ENCODE measurements at places on chromosomes 1 and 21.

DNA sequence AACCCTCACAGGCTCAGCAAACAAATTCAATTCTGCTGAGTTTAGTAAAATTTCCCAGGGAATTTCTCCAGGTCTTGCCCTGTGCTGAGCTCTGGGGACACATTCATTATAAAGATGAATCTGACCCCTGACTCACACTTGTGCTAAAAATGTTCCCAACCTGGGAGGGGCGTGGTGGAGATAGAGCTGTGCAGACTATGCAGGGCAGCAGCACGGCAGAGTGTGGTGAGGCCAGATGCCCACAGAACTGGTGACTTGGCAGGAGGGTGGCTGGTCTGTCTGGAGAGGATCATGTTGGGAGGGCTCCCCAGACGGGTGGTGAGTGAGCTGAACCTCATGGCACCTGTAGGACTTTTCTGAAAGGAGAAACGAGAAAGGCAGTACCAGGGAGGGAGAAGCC, 31.6 kb downstream of the FAAH start:
- DNase-seq, result no peak

GRCh38 chr1:147849098-147849895, 53.3 kb upstream of the GJA8 start:
- DNase-seq, result no peak

- DNase-seq, result no peak
These were observed 406.1 kb downstream of the PRDM2 start for GRCh38 chr1:14106126-14106525.

DNA sequence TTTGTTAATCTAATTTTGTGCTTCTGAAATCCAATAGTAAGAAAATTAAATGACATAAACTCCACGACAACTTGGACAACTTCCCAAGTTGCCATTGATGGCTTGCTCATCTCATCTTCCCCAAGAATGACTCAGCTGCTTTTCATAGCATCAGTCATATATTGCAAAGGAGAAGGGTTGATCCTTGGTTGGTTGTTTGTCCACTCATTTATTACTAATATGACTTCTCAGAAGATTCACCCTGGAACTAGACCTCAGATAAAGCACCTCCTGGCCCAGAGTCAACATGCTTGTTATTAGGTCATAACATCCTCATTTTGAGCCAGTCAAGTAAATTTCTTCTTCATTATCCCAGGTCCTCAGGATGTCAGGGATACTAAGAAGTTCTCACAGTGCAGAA, 2.3 kb upstream of the LCE3D start:
- no peak for DNase-seq

DNA sequence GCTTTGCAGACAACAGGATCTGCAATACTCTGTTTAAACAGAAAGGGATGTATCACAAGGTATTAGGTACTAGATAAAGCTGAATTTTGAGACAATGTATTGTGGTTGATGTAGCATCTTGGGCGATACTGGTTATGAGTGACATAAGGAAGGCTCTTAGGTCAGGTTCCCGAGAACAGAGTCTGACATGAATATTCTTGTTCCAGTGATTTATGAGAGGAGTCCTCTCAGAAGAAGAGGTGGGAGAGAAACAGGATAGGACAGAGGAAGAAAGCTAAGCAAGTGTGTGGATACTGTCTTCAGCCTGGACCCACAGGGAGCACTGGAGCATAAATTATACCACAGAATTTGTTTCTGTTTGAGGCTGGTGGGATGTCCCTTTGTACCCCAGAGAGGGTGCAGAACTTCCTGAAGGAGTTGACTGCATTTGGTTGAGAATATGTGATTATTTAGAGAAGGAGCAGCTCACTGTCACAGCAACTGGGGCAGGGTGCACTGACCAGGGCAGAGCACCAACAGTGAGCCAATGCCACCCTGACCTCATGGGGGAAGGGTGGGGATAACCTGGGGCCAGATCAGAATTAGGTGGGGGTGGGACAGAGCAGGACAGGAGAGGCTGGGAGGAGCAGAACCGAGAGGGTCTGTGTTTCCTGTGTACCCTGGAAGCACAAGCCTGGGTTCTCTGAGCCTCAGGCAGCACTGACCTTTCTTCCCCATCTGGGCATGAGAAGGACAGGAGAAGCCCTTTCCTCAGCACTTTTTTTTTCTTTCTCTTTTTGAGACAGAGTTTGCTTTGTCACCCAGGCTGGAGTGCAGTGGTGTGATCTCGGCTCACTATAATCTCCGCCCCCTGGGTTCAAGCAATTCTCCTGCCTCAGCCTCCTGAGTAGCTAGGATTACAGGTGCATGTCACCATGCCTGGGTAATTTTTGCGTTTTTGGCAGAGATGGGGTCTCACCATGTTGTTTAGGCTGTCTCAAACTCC, 36.3 kb upstream of the SLC6A9 start:
- DNase-seq, result no peak

DNA sequence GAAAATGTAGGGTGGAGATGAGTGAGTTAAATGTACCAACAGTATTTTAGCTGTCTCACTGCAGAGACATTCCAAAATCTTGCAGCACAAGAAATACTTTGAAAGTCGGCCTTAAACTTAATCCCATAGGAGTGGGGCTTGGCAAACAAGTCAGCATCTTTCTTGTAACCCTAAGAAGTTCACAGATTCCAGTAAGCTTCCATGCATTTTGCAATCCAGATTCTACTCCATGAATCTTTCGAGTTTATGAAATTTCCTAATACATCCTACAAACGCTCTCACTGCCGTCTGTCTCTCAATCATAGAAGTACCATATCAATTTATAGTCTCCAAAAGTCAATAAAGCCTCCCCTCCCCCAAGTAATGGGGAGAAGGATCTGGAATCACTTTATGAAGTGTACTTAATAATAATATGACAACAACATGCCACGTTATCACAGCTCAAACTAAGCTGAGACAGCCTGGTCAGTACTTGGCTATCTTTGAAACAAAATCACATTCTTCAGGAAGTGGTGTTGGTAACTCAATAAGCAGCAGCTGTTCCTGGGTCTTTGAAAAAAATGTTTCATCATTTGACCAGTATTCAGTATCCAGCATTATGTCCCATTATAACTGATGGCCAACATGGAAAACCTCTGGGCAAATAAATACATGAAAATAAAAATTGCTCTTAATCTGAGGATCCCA, 317.4 kb upstream of the RUNX1 start:
- DNase-seq, result no peak

GRCh38 chr1:109361649-109362048, 36.1 kb downstream of the SORT1 start:
- DNase-seq, result no peak

DNA sequence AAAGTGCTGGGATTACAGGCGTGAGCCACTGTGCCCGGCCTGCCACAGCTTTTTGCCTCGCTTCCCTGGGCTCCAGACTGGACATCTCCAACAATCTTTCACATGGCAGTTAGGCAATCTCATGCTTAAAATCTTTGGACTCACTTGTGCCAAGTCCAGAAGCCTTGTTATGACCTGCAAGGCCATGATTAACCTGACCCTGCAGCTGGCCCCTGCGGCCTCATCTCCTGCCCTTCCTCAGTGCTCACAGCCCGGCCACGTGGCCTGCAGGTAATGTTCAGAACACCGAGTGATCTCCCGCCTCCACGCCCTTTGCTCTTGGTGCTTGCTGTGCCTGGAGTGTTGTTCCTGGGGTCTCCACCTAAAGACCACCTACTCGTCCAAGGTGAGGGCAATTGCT, 24.9 kb downstream of the FAAH start:
- no peak for DNase-seq

DNA sequence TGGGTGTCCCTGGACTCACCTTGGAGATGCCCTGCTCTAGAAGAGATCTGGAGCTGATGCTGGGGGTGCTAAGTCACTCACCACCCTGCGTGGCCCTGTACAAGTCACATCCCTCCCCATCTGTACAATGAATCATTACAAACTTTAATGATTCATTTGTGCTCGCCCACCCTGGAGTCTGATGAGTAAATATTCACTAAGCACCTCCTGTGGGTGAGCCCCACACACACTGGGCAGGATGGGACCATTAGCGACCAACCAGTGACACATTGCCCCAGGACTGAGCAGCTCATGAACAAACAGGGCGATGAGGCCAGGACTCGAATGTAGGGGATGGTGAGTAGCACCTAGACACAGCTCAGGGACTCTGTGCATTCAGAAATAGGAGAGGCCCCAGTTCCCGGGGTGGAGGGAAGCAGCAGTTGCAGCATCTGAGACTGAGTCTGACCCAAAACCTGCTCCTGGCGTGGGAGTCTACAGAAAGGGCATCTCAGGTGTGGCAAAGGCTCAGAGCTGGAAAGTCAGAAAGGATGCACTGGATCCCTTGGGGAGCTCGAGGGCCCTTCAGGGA, 18.1 kb upstream of the PDZK1IP1 start:
- no peak for DNase-seq

DNA sequence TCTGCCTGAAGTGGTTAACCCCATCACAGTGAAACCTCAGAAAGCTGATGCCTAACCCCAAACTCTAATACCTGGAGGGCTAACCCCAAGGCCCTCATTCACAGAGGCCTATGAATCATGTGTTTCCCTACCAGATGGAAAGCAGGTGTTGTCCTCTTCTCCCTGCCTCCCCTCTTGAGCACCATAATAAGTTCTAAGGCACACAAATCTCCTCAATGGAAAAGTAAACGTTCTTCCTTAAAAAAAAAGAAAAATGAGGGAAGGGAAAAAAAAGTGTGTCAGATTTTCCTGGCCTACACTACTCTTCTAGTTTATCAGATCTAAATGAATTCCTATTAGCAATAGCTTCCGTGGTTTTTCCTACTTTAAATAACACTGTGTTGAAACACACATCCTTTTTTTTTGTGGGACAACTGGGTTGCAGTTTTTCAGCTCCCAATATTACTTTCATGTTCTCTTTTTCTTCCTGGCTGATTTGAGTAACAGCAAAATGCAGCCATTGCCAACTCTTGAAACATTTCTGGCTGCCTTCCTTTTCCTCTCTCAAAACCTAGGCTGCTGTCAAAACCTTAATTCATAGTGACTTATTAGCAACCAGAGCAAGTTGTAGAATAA, 43.2 kb downstream of the SLC44A3 start:
- no peak for DNase-seq

GRCh38 chr1:174344162-174344561, 103.6 kb upstream of the GPR52 start:
- no peak for DNase-seq

DNA sequence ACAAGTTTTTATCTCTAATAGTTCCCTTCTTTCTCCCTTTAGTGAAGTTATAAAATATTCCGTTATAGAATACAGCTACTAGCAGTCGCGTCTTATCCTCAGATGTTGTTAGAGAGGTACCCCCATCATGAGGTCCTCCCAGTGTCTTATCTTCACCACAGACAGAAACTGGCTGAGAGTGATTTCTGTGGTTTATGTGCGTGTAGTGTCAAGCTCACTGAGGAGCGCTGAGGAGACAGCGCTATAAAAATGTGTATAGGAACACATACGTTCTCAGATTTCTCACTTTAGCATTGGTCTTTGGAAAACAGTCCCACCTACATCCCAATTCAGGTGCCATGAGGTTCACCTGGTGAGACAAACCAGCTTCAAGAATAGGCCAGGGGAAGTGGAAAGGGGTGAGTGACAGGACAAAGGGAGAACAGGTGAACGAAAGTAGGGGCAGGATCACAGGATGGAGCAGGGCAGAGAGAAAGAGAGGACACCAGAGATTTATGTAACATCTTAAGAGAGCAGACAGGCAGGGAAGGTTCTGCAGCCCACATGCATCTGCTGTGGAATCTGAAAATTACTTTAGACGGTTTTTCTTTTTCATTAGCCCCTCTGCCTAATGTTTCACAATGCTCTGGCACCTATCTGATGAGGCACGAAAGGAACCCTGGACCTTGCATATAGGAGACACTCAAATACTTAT, 2.7 kb upstream of the PLEKHO1 start:
- no peak for DNase-seq

GRCh38 chr21:32499249-32500055, 85.9 kb downstream of the TCP10L start:
- DNase-seq, result no peak

DNA sequence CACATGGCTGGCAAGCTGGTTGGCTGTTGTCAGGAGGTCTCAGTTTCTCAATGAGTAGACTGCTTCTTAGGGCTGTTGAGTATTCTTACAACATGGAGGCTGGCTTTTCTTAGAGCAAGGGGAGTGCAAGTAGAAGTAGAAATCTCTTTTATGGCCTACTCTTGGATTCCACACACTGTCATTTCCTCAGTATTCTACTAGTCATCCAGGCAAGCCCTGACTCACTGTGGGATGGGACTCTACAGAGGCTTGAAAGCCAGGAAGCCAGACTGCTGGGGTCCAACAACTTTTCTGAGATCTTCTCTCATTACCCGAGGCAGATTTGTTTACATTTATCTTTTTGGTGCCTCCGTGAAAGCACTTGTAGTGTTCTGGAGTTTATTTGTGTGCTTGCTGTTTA, 196.2 kb upstream of the APP start:
- DNase-seq, result no peak

GRCh38 chr1:233586301-233586700, 27.6 kb upstream of the KCNK1 start:
- no peak for DNase-seq

DNA sequence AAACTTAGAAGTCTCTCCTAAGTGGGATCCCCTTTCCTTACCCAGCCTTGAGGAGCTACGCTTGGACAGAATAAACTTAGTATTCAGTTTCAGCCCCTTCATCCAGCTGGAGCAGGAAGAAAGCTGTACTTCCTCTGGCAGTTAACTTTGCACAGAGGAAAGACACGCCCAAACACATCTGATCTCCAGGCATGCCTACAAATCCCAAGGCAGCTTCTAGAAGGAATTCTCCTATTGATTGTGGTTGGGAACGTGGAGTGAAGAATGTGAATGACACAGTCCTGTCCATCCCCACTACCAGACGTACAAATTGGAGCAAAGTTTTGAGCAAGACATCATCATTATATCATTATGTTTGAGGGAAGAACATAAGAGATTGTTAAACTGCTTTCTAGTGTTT, 6.6 kb upstream of the AK4 start:
- no peak for DNase-seq

DNA sequence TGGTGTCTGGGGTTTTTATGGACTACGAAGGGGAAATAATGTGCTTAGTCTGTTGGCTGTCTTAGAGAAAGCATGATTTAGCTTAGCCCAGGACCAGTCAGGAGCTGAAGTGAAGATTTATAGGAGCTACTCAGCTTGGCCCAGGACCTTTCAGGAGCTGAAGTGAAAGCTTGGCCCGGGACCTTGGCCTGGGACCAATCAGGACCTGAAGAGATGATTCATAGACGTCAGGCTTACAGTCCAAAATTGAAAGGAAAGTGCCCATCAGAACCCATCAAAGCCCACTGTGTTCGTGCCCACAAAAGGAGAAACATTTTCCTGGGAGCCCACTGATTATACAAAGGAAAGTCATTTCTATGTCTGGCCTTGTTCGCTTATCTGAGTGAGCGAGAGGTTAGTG, 35.6 kb downstream of the MSTO1 start:
- no peak for DNase-seq

DNA sequence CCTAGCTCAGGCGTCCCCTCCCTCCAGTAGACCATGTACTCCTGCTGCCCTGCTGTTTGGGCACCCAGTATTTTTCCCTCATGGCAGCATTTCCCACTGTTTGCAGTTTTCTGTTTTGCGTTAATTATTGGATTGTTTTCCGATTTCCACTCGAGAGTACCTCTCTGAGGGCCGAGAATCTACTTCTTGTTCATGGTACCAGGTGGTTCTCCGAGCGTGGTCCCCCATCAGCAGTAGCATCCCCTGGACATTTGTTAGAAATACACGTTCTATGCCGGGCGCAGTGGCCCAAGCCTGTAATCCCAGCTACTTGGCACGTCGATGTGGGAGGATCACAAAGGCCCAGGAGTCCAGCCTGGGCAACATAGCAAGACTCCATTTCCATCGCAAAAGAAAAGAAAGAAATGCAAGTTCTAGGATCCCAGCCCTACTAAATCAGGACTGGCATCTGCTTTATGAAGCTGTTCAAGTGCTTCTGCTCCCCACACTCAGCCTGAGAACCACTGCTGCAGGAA, 690 bp downstream of the RRP1 start:
- no peak for DNase-seq

- DNase-seq, result no peak
These were observed 70.7 kb upstream of the ZNF644 start for GRCh38 chr1:91092503-91092902.

Measured in HL-60 (cell line).